Stimulated activated CD4-positive, alpha-beta T cell treated with anti-CD3 and anti-CD28 coated beads, Interleukin-2, amount 100 ng/mL, for 24 hours (primary cell): ENCODE measurements at places on chromosomes 6 and 20.

DNA sequence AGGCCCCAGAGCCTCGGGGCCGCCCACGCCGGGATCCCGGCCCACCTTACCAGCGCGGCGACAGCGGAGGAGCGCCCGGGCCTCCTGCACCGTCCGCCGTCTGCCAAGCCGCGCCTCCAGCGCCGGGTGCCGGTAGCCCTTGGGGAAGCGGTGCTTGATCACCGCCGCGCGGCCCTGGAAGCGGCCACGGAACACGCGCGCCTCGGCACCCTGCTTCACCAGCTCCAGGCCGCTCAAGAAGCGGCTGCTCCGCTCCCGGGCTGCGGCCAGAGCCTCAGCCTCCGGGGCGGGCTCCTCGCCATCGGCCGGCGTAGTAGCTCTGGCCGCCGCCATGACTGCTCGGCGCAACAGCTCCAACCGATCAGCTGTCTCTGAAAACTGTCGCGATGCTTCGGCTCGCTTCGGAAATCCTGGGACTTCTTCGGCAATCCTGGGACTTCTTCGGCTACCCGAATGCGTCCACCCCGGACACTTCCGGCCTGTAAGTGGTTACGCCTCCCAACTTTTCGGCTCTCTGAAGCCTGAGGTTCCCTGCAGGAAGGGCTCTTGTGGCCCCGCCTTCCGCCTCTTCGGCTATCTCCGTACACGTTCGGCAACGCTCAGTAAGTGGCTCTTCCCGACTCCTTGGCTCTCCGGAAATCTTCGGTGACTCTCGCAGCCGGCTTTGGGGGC, at the start of gene TP53RK:
TSS of gene TP53RK (minus strand) at position 363 of the 672 bp plus-strand sequence. CDS start at position 333, 30 bp downstream.
- DNase-seq = peak; percentile 97

DNA sequence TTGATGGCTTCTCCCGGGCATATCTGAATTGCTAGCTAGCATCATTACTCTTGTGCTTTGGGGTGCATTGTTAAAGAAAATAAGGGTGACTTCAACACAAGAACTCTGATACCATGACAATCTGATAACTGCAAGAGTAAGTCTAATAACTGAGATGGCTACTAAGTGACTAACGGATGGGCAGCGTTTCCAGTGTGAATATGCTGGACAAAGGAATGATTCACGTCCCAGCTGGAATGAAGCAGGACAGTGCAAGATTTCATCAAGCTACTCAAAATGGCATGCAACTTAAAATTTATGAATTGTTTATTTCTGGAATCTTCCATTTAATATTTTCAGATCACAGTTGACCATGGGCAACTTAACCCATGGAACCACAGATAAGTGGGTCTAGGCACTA, 31.7 kb downstream of the MOXD1 start:
- DNase-seq = no peak

- DNase-seq = no peak
Measured at GRCh38 chr20:47256668-47257236, 99.7 kb downstream of the ZMYND8 start.

- no peak for DNase-seq
Measured at GRCh38 chr6:97714772-97715171, 431.8 kb upstream of the MMS22L start.

GRCh38 chr20:39877788-39878187, 811.2 kb downstream of the MAFB start:
- no peak for DNase-seq

DNA sequence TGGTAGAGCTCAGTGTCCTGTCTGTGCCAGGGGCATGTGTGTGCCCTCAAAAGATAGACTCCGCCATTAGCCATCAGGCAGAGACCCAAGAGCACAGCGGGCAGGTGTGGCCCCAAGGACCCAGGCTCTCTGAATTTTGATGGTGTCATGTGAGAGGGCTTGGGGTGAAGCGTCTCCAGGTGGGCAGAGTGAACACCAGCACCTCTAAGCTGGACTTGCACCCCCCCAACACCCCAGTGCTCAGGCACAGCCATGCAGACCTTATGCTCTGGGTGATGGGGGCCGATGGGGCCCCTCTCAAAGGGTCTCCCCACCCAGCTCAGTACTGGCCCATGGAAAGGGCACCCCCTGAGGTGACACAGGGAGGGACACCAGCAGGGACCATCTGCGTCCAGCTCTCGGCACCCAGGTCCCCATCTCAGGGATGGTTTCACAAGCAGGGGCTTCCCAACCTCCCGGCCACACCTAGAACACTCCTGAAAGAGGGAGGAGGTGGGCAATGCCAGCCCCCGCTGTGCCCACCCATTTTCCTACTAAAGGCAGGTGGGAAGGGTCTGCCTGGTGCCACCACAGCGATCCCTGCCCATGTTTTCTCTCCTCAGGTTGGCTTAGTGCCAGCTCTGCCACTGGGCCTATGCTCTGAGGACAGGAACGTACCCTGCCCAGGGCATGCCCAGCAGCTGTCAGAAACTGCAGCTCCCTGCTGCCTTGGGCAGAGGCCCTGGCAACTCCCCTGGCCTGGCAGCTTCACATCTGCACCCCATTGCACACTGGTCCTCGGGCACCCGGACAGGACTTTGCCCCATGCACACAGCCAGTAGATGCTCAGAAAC, 3.5 kb downstream of the CST7 start:
- DNase-seq = no peak

DNA sequence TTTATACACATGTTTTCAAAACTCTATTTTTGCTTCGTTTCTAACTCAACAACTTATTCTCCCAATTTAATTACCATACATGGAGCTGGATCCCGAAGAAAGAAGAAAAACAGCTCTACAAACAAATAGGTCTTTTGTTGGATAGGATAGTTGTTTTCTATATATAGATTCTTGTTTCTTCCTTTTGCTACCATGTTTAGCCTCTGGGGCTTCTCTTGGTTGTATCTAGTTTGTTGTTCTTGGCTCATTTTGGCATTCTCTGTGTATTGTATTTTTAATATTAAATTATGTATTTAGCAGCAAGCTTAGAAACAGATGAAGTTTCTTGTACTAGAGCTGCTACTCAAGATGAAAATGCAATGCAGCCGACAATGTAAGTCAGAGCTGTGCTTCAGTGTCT, 60.9 kb downstream of the PLCB4 start:
- DNase-seq = no peak

DNA sequence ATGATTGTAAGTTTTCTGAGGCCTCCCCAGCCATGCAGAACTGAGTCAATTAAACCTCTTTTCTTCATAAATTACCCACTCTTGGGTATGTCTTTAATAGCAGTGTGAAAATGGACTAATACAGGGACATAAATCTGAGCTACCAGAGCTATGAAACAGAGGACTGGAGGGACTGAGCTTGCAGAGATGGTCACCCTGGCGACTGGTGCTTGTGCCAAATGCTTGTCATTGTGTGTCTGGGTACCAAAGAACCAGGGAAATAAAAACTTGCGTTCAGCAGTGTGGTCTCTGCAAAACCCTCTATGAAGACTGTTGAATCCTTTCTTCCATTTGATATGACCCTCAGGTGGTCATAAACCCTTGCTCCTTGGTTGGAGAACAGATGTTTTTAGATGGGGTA, 105.1 kb upstream of the PRL start:
- no peak for DNase-seq

DNA sequence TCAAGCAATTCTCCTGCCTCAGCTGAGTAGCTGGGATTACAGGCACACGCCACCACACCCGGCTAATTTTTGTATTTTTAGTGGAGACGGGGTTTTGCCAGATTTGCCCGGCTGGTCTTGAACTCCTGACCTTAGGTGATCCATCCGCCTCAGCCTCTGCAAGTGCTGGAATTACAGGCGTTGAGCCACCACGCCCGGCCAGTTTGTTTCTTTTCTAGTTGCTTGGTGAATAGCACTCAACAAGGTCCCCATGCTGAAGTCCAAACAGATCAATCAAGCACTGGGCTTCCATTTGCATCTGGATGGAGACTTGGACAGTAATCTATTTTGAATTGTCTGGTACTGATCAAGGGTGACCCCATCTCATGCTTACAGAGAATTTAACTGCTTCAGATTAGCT, 108.9 kb upstream of the FOXO3 start:
- no peak for DNase-seq

- no peak for DNase-seq
Measured at GRCh38 chr20:19462491-19462890, 250.0 kb downstream of the SLC24A3 start.

GRCh38 chr6:160300076-160300695, 41.6 kb upstream of the SLC22A2 start:
- no peak for DNase-seq

GRCh38 chr6:124721331-124721730, 240.9 kb upstream of the RNF217 start:
- DNase-seq = no peak

DNA sequence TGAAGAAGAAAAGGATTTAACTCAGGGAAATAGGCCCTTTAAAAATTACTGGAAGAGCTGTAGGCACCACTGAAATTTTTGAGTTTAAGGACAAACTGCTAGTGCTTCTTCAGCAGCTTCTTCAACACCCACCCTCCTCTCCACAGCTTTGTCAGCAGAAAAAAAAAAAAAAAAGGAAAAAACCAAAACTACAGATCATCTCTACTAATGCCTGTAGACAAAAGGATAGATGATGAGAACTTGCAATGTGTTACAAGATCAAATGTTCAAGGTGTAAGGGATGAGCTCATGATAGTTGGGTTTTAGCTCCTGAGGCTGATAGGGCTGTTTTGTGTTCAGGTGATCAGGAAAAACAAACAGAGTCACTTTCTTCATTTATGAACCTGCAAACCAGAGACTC, 55.2 kb upstream of the PREP start:
- DNase-seq = no peak

DNA sequence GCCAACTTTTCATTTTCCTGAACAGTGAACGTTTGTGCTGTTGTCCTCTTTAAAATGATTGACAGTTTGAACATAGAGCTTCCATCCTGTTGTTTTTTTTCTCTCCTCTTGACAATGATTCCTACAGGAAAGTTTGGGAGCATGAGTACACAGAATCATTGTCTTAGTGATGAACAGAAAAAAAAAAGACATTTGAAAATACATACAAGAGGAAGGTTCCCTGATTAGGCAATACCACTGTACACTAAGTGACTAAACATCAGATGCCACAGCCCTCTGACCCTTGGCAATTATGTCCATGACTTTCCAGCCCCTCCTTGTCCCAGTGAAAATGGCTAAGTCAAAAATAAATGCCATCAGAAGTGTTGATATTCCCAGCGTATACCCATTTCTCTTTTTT, 71.5 kb downstream of the RTN4IP1 start:
- DNase-seq = no peak

DNA sequence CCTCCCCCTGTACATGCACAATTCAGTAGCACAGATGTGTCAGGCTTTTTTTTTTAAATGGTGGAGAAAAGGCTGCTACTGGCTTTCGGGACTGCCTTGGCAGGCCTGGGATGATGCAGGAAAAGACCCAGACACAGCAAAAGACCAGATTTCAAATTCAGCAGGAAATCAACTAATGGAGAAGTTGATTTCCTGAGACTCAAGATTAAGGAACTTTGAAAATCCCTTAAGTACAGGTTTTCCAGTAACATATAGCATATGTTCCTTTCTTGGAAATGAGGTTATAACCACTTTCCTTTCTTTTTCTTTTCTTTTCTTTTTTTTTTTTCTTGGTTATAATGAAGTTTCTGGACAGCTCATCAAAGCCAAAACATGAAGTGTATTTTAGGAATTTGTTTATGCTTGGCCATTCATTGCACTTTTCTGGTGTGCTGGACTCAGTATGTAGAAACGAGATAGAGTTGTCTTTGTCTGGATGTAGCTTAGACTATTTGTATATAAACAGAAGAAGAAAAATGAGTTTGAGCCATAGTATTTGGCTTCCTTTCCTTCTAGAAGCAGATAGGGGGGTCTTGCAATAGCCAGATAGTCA, 119.4 kb downstream of the SASH1 start:
- DNase-seq = no peak

DNA sequence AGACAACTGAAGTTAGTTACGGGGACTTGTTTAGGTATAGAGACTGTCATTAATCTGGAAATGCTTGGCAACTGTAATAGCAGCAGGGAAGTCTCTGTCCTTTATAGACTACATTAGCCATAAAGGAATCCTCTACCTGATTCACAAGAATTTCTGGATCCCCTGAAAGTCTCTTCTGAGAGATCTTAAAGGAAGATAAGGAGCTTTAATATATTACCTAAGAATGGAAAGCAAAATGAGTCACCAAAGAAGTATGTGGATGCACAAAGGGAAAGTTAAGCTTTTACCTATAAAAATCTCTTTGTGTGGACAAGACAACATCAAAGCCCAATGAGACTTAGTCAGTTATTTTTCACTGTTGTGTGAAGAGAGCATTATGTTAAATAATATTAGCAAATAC, 92.2 kb upstream of the RSPO3 start:
- no peak for DNase-seq

GRCh38 chr6:126824226-126824625, 294.2 kb upstream of the RSPO3 start:
- DNase-seq = no peak

DNA sequence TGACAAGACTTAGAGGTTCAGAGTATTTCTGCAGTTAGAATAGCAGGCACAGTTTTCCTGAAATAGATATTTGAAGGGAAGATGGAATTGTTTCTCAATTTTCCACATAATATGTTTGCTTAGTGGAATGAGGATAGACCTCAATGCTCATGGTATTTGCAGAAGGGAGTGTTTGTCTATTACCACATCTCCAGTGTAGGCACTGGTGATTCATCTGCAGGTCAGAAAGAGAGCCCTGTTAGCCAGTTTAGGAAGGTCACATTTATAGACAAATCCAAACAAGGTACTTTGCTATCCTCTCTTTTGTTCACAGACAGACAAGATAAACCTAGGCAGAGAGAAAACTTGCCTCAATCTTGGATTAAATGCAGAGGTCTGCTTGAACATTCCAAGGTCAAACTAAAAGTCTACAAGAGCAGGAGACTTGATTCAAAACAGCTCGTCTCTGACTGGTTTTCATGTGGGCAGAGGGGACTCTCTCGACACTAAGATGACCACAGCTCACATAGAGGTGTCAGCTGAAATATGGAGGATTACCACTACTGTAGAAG, 22.8 kb downstream of the ISM1 start:
- DNase-seq = no peak

DNA sequence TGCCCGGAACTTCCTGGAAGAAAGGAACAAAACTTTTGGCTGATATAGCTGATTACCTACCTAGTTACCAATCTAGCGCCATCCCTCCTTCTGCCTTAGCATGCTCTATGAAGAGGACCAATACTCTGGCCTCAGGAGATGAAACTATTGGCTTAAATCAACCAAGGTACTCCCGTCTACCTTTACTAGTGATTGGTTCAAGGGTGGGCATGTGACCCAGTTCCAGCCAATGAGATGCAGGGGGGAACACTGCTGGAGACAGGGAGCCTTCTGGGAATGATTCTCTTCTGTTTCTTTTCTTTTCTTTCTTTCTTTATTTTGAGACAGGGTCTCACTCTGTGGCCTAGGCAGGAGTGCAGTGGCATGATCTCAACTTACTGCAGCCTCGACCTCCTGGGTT, 72.6 kb upstream of the CCDC167 start:
- no peak for DNase-seq
